Activated effector memory CD4-positive, alpha-beta T cell treated with Interleukin-2 at 50 U/mL for 16 hours (primary cell): ENCODE measurements at places on chromosomes 12 and 14.

- no peak for DNase-seq
Observed at GRCh38 chr12:131923260-131923659, 5.8 kb upstream of the PUS1 start.

DNA sequence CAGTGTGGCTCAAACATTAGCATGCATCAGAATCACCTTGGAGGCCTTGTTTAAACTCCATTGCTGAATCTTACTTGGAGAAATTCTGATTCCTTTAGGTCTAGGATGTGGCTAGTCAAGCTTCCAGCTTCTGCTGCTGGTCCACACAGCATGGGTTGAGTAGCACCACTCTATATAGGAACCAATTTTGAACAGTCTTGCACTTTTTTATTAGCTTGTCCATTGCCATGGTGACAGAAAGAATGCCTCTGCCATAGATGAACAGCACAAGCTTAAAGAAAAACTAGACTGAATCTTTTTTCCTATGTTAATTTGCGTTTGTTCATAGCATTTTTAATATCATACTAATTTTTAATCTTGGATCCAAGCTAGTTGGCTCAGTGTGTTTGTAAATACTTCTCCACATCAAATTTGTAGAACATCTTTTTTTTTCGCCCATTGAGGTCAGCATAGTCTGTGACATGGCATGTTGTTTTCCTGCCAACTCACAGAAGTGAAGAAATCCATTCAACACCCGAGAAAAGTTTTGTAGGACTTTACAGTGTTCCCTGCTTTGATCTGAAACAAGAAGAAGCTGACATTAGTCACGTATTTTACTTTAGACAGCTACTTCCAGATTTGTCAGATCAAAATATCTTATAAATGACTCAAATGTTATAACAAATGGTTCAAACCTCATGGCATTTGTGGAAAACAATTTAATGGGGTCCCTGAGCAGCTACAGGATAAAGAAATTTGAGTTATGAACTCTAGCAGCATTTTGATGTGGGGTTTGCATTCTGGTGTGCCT, 438.8 kb downstream of the EGLN3 start:
- no peak for DNase-seq

DNA sequence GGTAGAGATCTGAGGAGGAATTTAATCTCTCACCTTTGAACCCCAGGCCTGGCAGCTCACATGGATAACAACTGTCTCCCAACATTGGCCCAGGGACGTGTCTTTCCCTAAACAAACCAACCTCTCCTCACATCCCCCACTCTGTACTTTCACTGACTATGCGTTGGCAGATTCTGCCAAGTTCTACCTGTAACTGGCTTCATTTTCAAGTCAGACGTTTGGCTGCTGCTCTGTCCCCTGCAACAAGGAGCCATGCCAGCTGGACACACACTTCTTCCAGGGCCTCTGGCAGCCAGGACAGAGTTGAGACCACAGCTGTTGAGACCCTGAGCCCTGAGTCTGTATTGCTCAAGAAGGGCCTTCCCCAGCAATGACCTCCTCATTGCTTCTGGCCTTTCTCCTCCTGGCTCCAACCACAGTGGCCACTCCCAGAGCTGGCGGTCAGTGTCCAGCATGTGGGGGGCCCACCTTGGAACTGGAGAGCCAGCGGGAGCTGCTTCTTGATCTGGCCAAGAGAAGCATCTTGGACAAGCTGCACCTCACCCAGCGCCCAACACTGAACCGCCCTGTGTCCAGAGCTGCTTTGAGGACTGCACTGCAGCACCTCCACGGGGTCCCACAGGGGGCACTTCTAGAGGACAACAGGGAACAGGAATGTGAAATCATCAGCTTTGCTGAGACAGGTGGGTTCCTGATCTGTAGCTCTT, at the start of gene INHBC:
TSS of gene INHBC (plus strand) at position 268 of the 707 bp plus-strand sequence. CDS start at position 371, 103 bp downstream.
- no peak for DNase-seq

DNA sequence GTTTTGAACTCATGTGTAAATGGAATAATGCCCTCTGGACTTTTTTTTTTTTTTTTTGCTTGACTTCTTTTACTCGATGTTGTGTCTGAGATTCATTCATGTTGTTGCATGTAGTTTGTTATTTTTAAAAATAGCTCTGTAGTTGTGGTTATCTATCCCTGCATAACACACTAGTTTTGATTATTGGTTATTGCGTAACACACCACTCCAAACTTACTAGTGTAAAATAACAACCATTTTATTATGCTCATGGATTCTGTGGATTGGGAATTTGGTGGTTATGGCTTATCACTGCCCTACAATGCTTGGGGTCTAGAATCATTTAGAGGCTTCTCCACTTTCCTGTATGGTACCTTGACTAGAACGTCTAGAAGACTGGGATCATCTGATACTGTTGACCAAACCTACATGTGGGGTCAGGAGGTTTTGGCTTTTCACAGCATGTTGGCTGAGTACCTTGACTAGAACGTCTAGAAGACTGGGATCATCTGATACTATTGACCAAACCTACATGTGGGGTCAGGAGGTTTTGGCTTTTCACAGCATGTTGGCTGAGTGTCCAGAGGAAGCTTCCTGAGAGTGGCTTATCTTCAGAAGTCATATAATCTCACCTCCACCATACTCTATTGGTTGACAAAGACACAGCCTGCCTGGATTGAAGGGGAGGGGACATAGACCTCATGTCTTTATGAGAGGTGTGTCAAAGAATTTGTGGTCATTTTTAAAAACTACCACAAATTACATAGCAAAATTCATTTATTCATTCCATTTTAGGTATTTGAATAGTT, 11.6 kb downstream of the VRK1 start:
- DNase-seq: no peak

DNA sequence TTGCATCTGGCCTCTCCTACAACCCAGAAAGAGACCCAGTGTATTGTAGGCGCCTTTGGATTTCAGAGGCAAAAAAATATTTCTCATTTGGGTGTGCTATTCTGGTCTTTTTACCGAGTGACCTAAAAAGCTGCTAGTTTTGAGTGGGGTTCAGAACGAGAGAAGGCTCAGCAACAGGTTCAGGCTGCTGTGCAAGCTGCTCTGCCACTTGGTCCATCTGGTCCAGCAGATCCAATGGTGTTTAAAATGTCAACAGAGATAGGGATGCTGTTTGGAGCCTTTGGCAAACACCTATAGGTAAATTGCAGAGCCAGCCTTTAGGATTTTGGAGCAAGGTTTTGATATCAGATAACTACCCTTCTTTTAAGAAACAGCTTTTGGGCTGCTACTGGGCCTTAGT, 25.3 kb upstream of the DYRK2 start:
- DNase-seq: no peak

DNA sequence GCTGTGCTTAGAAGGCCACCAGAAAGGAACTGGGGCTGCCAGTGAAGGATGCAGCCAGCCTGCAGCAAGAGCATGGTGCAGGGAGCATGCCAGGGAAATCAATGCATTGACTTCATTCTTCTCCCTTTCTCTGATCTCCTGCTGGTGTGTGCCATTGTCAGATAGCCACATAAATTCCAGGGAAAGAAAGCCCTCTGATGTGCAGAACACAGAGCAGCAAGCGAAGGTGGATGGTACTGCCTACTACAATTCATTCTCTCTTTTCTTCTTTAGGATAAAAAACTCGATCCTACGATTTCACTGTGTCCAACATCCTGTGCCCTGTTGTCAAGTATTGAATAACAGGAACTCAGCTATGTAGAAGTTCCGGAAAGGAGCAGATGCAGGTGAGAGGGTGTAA, 446.7 kb upstream of the TMEM132C start:
- DNase-seq: no peak

DNA sequence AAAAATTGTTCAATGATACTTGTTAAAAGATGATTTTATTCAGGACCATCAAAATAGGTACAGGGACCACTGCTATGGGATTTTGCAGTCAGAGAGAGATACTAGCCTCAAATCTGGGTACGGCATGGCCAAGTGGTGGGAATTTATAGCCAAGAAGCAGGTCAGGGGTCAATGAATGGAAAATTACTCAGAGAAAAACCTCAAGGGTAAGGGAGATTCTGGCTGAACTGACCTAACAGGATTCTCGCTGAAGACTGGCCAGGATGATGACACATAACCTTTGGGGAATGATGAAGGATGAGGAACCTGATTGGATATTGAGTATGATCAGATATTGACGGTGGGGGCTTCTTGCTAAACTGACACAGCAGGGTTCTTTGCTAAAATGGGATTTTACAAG, 32.7 kb downstream of the DEPDC4 start:
- DNase-seq: no peak

GRCh38 chr12:104063712-104064030, 660 bp upstream of the HCFC2 start:
- no peak for DNase-seq

DNA sequence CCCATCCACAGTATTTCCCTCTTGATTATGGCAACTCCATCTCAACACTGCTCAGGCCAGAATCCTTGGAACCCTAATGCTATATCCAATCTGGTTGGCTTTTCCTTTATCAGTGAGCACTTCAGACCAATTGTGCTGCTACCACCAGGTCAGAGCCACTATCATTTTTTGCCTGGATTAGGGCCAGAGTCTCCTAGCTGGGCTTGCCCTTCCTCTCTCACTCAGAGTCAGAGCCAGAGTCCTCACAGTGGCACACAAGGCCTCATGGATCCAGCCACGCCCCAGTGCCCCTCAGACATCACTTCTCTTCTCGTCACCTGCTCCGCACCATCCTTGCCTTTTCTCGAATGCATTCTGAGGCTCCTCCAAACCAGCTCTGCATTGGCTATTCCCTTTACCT, 211.1 kb downstream of the ANO6 start:
- DNase-seq: no peak

- no peak for DNase-seq
Observed at GRCh38 chr12:121227294-121227693, 17.4 kb downstream of the P2RX4 start.

GRCh38 chr14:22008766-22009165, 335.1 kb upstream of the OR4E1 start:
- no peak for DNase-seq

DNA sequence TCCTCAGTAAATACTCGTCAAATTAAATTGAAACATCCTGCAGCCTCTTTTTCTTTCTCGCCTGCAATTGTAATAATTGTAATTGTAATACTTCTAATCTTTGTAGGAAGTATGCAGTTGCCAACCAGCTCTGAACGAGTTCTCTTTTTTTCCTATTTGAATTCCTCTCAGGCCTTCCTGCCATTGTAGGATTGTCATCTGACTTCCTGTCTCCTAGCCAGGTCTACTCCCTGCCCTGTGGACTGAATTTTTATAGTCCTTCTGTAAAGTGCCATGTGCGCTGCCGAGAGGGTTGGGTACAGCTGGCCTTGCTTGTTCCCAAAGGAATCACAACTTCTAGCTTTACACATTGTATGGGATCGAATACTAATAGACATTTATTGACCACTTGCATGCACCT, 183.3 kb downstream of the SSPN start:
- no peak for DNase-seq

DNA sequence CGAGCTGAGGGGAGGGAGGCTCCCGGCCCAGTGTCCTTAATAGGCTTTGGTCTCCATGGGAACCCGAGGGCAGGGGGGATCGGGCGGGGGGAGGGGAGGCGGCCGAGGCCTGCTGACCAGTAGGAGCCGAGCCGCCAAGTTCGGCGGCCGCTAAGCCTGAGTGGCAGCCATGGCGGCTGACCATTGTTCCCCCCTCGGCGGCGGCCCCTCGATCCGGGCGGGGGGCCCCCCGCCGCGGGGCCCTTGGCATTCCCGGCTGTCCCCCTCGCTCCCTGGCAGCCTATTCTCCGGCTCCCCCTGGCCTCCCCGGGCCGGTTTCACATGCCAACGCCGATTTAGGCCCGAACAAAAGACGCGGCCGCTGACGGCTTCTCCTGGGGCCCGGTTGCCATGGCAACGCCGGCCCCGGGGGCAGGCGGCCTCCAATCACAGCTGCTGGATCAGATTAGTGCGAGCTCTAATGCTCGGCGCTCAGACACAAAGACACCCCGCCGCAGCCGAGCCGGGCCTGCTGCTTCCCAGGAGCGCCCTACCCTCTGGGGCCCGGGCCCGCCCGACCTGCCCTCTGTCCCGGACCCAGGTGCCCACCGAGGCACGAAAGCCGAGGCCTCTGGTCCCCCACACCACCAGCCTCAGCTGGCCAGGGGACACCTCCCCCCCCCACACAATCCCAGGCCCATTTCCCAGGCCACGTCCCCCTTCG, 7.3 kb downstream of the MSI1 start:
- DNase-seq: no peak

DNA sequence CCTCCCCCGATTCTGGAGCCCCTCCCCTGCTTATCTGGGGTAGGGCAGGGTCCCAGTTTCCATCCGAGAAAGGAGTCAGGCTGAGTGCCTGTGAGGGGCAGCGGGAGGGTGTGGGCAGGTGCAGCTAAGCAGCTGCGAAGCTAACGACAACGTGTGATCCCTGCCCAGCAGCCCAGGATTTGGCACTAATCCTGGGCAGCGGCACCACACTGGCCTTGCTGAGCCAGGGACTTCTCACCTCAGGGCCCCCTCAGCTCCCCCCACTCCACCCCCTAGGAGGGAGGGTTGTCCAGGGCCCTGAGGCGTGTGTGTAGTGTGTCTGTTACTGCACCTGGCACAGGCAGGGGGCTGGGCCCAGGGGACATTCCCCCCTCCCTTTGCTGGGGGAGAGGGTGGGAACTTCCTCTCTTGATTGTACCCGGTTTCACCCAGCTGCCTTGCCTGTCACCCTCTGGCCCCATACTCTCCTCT, 1.8 kb downstream of the SMIM41 start:
- no peak for DNase-seq

- no peak for DNase-seq
Observed at GRCh38 chr12:49489720-49490119, 49.1 kb upstream of the KCNH3 start.

DNA sequence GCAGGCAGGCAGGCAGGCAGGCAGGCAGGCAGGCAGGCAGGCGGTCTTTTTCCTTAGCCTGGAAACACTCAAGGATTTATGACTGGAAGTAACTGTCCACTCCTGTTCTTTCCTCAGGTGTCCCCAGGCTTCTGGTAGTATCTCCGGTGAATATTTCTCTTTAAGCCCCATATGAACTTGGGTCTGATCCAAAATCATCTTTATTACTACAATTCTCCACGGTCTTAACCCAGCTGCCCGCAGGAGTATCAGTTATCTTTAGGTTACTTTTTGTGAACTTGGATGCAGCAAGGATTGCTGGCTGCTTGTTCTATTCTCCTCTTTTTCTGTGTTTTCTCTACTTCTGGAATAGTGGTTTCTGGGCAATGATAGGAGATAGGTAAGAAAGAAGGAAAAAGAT, 3.3 kb downstream of the CSRNP2 start:
- no peak for DNase-seq
